ENCODE measurements at places on chromosomes 11 and 22.

DNA sequence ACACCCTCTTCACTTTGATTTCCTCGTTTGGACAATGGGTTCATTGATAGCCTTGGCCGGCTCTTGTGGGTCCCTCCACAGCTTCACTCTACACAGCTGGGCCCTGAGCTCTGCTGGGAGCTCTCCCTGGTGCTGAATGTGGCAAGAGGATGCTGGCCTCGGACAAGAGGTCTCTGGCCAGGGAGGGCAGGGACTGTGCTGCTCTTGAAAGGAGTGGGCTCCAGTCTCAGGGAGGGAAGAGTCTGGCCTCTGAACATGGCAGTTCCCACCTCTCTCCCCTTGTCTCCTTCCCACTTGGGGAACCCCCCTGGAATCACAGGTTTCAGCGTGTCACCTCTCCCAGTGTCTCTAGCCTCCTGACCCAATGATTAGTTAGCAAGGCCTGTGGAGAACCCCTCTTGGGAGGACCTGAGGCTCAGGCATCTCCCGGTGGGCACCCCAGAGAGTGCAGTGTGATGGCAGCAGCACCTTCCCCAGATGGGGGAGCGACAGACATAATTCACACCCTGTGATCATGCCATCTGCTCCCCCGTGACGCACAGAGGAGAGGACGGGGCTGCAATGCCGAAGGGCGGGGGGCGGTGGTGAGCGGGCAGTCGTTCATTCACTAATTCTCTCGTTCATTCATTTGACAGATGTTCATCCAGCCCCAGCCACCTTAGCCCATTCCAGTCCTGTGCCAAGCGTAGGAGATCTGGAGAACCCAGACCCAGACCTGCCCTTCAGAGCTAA is 2.8 kb upstream of the CABP7 start:
- peak; percentile 50 for DNase-seq

- DNase-seq = no peak
Measured at GRCh38 chr11:64196626-64197025, 9.9 kb upstream of the FERMT3 start.

DNA sequence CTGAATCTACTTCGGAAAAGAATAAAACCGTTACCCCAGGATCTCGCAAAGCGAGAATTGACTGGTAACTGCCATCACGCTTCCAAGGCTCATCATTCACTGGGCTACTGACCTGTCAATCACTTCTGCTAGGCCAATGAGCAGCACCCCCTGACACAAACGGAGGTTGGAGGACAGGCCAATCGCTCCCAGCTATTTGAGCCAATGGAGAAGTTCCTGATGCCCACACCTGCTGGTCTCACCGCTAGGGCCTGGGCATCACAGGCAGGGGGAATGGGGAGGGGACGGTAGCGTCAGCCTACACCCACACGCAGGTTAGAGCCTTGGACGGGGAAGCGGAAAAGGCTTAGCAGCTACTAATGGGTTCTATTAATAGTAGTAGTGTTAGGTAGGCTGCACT is 56.7 kb upstream of the CHST1 start:
- DNase-seq = no peak

GRCh38 chr11:44736791-44737190 is 10.0 kb downstream of the TSPAN18 start:
- DNase-seq = no peak

- DNase-seq = peak; percentile 49
Measured at GRCh38 chr11:67504005-67504949, 886 bp downstream of the PITPNM1 start.

GRCh38 chr11:6530848-6531247 is 33.8 kb downstream of the DNHD1 start:
- no peak for DNase-seq

- DNase-seq = peak; percentile 84
Measured at GRCh38 chr11:95254131-95254704, 23.2 kb upstream of the SESN3 start.

DNA sequence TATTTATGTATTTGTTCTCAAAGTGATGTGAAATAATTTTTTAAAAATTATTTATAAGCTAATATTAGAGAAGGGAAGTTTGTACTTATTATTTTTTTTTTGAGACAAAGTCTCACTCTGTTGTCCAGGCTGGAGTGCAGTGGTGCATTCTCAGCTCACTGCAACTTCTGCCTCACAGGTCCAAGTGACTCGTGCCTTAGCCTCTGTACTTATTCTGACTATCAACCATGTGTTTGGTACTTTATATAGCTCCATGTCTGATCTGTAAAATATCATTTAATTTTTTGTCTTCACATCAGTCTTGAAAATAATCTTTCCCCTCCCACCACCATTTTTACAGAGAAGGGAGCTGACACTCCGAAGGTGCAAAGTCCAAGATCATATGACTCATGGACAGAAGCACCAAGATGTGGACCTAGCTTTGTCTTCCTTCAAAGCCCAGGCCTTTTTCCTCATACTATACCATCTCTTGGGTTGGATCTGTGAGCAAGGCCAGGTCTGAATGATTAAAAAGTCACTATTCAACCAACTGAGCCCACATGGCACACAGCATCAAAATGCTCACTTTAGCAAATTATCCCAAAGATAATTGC is 32.4 kb upstream of the EED start:
- DNase-seq = no peak

DNA sequence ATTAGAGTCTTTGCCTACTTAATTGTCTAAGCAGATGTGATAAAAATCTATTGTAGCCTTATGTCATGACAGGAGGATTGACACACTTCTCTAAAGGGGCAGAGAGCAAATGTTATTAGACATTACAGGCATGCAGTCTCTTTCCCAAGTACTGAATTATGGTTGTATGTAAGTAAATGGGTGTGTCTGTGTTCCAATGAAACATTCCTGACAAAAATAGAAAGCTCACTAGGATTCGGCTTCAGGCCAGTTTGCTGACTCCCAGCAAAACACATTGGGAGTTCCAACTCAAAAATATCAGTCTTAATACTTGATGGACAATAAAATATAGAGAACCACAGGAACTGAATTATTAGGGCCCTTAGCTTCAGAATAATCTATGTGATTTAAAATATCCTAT is 1480.4 kb downstream of the FAM181B start:
- no peak for DNase-seq

- DNase-seq = no peak
Measured at GRCh38 chr11:19092850-19093249, 24.1 kb upstream of the ZDHHC13 start.

GRCh38 chr11:66556086-66556485 is 9.4 kb downstream of the ACTN3 start:
- no peak for DNase-seq

- DNase-seq = no peak
Measured at GRCh38 chr11:4821021-4821420, at the start of gene OR51F2. OR51F2 (plus strand) TSS chr11:4821321; CDS start chr11:4821422, 101 bp downstream.

DNA sequence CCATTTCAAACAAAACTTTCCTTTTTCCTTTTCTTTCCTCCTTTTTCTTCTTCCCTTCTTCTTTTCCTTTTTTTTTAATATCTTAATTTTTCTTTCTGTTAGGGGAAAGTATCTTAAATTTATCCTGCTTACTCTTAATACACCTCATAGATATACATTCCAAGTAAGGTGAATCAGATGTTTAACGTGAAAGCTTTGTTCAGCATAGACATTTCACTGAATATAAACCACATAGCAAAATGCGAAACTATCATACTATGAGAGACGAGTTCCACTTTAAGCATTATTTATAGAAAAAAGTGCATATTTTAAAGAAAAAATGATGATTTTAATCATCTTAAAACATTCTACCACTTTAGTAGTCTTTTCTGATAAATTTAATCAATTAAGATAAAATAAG is 137.8 kb upstream of the MTMR2 start:
- DNase-seq = no peak

DNA sequence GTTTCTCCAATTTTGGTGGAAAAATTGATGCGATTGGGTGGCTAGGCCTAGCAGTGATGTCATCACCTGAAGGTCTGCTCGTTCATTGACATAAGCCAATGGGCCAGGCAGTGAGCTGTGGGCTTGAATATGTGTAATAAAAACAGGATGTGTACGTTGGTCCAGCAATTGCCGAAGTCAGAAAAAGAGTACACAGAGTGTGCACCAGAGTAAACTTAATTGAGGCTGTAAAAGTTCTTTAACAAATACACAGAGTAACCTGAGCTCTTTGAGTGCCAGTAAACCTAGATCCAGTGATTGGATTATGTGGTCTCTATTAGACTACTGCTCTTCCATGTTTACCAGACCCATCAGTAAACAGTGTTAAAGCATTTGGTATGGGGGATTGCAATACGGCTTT is 13.0 kb upstream of the GLYATL1 start:
- no peak for DNase-seq

DNA sequence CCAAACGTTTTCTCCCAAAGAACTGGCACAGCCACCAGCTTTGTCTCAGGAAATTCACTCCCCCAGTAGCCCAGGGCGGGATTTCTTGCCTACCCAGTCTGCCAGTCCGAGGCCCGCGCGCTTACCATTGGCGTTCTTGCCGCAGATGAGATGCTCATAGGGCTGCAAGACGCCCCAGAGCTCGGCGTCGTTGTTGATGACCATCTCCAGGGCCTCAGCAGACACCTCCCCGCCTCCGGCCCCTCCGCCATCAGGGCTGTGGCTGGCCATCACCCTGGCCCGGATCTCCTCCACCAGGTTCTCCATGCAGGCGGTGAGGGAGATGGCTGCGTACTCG is 1.3 kb downstream of the ABTB2 start:
- peak; percentile 18 for DNase-seq

DNA sequence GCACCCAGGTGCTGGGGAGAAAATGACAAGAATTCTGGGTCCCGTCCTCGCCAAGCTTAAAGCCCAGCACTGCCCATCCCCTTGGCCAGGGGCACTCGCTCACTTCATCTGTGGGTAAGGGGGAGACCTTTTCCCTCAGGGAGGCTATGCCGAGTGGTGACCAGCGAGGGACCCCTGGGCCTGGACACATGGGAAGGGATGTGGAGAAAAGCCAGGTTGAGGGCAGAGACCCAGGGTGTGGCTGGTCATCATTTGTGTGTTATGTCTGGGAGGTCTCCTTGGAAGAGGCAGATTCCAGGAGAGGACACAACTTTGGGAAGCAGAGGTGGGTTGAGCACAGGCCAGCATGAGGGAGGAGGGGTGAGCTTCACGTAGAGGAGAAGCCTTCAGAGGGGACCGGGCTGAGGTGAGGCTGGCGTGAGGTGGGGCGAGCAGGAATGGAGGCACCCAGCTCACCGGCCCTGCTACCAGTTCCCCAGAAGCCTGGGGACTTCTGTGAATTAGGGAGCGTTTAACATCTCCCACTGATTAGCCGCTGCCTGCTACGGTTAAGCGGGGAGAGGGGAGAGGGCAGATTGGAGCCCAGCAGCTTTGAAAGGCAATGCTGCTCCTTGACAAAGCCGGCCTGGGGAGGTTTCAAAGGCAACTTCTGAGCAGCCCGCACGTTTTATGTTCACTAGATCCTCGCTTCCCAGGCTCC is 25.8 kb upstream of the NECTIN1 start:
- DNase-seq = no peak

Measured in activated CD4-positive, alpha-beta memory T cell treated with anti-CD3 and anti-CD28 coated beads, Interleukin-2, amount 10 ng/mL, durations not matched to agents 7 days and 5 days (primary cell).